ENCODE measurements at places on chromosomes 3 and 15.

- no peak for DNase-seq
Observed at GRCh38 chr3:124078953-124079911, 87.3 kb upstream of the ROPN1 start.

- DNase-seq: no peak
Observed at GRCh38 chr3:153210146-153210545, 48.1 kb downstream of the RAP2B start.

GRCh38 chr3:124428372-124429128, 301.7 kb upstream of the UMPS start:
- no peak for DNase-seq

GRCh38 chr3:63774781-63775180, 44.3 kb upstream of the C3orf49 start:
- DNase-seq: no peak

- no peak for DNase-seq
Observed at GRCh38 chr3:87398168-87398801, 121.9 kb upstream of the POU1F1 start.

DNA sequence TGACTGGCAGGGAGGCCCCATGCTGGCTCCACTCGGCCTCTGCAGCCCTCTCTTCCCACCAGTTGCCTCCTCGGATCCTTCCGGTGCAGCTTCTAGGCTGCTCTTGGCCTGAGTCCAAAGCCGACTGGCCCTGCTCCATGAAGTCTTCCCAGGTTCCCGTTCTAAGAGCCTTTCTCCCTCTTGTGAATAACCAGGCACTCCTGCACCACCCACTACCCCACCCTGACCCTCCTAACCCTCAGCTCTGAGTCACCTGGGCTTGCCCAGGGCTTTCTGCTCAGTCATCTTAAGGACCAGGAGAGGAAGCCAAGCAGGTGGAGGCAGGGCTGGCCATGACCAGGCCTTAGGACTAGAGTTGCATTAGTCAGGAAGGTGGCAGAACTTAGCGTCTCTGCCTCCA, 28.1 kb upstream of the CNBP start:
- no peak for DNase-seq

DNA sequence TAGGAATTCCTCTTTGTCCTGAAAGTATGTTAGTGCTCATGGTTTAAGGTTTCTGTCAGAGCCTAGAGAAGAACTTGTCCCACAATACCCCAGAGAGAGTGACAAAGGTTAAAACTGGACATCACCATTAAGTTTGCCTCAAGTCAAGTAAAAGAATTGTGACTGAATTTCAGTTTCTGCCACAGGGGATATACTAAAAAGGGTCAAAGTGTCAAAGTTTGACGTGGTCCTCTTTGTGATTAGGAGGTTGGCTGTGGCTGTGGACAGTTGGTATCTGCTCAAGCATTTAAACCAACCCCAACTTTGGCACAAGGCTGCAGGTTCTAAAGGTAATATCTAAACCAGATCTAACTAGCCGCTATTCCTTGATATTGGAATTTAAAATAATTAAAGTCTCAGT, 26.1 kb downstream of the FMN1 start:
- DNase-seq: no peak

- DNase-seq: no peak
Observed at GRCh38 chr3:65268426-65268825, 580.6 kb upstream of the ADAMTS9 start.

DNA sequence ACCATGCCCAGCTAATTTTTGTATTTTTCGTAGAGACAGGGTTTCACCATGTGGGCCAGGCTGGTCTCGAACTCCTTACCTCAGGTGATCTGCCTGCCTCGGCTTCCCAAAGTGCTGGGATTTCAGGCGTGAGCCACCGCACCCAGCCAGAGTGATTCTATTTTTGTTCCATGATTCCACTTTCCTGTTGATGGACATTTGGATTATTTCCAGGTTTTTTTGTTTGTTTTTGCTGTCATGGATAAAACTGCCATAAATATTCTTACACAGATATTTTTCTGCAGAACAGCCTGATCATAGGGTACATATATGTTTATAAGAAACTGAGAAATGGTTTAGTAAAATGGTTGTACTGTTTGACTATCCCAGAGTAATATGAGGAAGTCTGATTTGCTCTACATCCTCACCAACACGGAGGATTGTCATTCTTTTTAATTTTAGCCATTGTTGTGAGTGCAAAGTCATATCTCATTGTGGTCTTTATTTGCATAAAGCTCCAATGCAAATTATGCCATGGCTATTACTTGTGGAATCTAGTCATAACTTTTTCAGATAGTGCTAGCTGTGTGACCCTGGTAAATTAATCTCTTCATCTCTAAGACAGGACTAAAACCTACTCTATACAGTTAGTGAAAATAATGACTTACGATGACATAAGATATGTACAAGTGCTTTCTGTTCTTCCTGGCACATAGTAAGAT, 42.7 kb downstream of the MAP6D1 start:
- no peak for DNase-seq

GRCh38 chr3:133426721-133427120, 26.9 kb downstream of the BFSP2 start:
- DNase-seq: no peak

- DNase-seq: no peak
Observed at GRCh38 chr3:108719178-108719806, 37.9 kb downstream of the RETNLB start.

DNA sequence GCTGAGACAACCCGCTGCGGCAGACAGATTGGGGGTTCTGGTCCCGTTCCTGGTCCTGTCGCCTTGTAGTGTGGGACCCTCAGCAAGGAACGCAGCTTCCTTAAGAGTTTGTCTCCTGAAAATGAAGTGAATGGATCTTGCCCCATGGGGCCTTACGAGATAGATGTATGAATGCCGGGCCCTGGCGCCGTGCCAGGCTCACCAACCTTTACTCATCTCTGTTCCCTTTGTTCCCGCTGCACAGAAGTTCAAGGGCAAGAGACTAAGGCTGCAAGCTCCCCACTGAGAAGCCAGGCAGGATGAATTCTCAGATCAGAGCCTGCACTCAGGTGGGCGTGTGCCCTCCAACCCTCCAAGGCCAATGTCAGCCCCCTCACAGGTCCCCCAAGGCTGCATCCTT, 162.7 kb upstream of the IQSEC1 start:
- DNase-seq: no peak

DNA sequence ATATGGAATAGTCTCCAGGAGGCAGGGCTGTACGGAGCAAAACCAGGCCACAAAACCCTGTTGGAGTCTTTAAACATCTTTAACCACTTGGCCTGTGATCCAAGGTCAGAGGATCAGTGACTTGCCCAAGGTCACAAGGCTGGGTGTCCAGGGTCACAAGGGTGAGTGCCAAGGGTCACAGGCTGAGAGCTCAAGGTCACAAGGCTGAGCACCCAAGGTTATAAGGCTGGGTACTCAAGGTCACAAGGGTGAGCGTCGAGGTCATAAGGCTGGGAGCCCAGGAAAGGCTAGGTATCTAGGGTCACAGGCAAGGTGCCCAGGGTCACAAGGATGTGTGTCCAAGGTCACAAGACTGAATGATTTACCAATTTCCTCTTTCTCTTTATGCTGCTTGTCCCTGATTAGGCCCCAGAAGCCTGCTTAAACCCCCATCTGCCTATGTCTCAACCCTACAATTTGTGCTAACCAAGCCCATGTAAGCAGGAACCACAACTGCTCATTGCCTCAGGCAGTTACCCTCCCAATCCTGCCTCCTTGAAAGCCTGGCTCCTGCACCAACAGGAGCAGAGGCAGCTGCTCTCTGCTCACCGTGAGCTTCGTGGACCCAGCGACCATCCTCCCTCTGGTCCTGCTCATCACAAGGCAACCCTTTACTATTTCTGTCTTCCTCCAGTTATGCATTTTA, 51.5 kb downstream of the MGLL start:
- no peak for DNase-seq

GRCh38 chr3:171874879-171875278, 31.7 kb downstream of the TMEM212 start:
- no peak for DNase-seq

GRCh38 chr3:156107504-156107903, 12.9 kb upstream of the KCNAB1 start:
- DNase-seq: no peak

- DNase-seq: no peak
Observed at GRCh38 chr15:78944202-78944625, 632 bp downstream of the CTSH start.

- DNase-seq: no peak
Observed at GRCh38 chr15:41578736-41579383, 19.8 kb downstream of the TYRO3 start.

DNA sequence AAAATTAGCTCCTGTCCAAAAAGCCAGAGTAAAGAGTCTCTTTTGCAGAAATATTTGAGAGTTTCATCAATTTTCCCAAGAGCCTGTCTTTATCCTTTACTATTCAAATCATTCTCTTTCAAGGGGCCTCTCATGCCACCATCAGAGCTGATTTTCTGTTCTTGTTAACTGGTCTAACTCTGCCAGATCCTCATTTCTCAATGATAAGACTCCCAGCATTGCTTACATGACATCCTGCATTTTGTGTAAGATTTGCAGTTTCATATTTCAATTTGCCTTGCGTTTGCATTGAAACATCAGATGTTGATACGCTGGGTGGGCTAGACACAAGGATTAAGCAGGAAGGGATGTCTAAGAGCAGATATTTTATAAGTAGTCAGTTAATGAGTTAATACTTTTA, 228.7 kb downstream of the TBL1XR1 start:
- DNase-seq: no peak

DNA sequence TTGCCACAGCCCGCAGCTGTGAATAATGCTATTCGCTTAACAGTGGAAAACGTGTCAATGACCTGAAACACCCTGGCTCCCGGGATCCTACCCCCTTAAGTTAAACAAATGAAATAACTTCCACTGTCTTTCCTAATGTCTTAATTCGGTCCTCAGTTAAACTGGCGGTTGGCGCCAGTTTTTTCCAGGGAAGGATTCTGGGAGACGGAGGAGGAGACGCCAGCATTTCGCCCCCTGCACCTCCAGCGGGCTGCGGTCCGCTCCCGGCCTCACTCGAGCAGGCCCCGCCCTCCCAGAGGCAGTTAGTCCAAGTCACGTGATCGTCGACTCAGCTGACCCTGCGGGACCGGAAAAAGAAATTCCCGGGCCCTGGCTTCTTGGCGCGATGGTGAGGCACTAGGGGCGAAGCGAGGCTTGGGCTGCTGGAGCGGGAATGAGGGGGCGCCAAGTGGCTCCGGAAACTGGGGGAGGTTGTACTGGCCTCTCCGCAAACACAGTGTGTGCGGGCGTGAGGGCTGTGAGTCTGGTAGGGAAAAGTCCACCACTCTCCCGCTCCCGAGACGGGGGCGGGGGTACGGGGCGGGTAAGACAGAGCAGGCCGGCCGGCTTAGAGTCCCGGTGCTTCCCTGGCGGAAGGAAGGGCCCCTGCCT, at the start of gene COMMD4:
Gene COMMD4 (plus strand): TSS at position 359 of the 651 bp plus-strand sequence. CDS start 27 bp downstream, at position 386.
- DNase-seq: peak; percentile 75

DNA sequence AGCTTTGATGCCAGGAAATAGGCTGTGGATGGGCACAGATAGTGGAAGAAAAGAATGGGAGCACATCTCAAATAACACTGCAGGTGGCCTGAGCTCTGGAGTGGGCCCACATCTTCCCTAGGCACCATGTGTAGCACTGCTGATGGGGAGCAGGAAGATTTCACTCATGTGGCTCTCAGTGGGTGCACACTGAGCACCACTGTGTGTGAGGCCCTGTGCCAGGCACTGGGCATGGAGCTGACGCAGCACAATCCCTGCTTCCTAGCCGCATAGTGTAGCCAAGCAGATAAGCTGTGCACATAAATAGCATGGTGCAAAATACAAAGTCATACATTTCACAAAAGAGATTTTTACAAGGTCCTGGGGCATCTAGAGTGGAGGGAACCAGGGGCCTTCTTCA, 101.6 kb downstream of the MOBP start:
- DNase-seq: no peak

GRCh38 chr15:66047321-66048024, 178.2 kb downstream of the RAB11A start:
- no peak for DNase-seq

DNA sequence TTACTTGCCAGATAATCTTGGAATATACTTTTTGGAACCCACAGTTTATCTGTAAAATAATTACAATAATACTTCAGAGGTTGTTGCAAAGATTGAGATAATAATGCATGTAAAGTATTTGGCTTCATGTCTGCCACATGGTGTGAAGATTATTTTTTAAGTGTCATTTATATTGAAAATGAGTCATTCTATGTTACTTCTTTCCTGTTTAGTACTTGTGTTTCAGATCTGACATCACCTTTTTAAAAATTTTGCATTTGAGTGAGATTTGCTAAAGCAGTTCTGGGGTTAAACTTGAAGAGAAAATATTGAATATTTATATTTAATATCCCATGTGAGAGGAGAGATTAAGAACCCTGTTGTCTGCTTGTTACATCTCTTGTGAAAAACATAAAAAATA, 31.2 kb downstream of the IQGAP1 start:
- no peak for DNase-seq

GRCh38 chr3:170811928-170812591, 57.9 kb downstream of the RPL22L1 start:
- DNase-seq: peak; percentile 72

- DNase-seq: no peak
Observed at GRCh38 chr3:43870120-43870519, 179.4 kb downstream of the ABHD5 start.

GRCh38 chr3:27730774-27731659, 8.9 kb upstream of the EOMES start:
- no peak for DNase-seq

DNA sequence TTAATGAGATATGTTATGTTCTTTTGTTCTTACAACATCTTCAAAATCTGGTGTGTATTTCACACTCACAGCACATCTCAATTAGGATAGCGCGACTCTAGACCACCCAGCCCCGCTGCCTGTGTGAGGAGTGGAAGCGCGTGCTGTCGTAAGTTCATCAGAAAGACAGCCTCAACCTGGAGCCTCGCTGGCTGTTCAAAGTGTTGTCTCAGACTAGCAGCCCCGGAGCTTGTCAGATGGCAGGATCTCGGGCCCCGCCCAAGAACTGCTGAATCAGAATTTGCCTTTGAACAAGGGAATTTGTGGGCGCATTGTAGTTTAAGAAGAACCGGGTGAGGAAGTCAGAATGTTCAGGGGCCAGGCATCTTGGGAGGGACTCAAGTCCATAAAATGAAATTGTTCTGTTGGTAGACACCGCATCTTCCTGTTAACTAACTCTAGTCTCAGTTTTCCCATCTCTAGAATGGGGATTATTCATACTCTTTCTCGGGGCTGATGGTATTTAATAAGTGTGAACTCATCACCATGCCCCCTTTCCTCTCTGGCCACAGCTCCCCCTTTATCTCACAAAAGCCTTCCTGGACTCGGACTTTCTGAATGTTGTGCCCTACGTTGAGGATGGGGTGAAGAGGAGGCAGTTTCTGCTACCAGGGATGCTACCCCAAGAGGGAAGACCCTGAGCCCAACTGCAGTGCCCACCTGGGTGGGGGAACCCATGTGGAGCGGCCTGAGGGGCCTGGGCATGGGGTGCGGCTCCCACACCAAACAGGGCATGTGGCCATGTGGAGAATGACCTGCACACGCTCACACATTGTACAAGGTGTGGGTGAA, 40.4 kb downstream of the BHLHE40 start:
- no peak for DNase-seq

DNA sequence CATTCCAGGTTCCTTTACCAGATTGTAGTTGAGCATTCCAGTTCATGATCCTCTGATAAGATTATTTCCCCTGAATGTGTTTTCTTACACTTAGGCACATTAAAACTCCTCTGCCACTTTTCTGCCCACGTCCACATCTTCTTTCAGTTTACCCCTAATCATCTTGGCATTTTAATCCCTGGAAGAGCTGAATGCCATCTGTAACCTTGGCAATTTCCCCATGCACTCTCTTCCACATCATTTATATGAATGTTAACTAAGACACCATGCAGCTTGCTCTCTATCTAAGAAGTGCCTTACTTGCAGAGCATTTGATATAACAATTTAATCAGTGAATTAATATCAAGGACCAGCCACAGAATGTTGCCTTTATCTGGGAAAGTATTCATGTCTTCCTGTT, 25.8 kb downstream of the TIMP4 start:
- no peak for DNase-seq

Measured in SK-N-MC (cell line).